ENCODE measurements at places on chromosomes 5 and 9.
A peak's percentile ranks its signal among the peaks of the same experiment; 100 is the strongest.

GRCh38 chr5:9713959-9714586, 83.9 kb upstream of the TAS2R1 start:
- no peak for DNase-seq

DNA sequence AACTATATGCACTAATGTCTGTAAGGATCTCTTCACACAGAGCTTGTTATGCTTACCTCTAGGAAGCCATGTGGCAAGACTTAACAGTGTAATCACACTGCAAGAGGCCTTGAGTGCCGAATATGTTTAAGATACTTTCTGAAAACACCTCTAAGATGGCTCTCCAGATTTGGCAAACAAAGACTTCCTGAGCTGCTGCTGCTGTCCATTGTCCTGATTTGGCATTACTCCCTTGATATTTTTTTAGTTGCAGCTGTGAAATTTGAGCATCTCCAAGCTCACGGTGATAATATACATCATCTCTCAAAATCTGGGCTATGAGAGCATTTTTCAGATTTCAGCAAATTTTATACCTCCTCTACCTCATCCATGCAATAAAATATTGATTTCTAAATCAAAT, 384.5 kb upstream of the CDH6 start:
- no peak for DNase-seq

DNA sequence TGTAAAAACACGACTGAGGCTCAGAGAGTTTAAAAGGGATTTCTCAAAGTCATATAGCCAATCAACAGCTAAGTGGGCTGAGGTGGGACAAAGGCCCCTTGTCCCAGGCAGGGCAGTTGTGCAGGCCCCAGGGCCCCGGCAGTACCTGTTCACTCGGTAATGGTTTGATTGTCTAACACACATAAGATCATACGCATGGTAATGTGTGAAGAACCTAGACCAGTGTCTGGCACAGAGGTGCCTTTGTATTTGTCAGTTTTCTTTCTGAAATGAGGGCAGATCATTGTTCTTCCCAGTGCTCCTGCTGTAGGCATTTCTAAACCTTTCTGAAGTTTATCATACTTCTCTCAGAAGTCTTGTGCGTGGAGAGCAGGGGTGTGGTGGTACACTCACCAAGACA, 66.8 kb downstream of the IPPK start:
- DNase-seq: no peak

- DNase-seq: no peak
Observed at GRCh38 chr5:14342306-14342705, 199.2 kb downstream of the TRIO start.

DNA sequence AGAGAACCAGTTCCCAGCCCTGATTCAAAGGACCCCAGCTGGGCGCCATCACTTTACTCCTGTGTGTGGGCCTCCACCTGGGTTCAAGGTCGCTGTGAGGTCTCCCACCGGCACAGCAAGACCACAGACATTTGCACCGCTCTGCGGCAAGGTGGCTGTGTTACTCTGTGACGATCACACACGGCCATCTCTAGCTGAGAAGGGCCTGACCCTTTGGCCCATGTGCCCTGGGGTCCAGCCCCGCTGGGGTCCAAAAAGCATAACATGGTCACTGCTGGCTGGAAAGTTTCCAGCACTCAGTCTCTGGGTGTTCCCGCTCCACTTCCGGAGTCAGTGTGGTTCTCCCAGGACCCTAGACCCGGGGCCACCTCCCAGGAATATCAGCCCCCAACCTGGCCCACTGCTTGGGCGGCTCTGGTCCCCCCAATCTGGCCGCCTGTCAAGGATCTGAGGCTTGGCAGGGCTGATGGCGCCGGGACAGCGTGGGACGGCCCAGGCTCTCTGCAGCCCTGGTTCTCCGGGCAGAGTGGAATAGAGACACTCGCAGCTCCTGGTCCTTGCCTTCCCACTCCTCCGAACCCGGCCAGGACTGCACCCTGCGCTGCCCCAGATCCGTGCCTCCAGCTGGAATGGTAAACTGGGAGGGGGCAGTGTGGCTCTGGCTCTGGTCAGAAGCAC, 3.9 kb upstream of the LMX1B start:
- DNase-seq: no peak

- no peak for DNase-seq
Observed at GRCh38 chr5:151496041-151496484, 48.7 kb downstream of the SLC36A1 start.

GRCh38 chr9:111074395-111074794, 36.1 kb upstream of the LPAR1 start:
- DNase-seq: no peak

DNA sequence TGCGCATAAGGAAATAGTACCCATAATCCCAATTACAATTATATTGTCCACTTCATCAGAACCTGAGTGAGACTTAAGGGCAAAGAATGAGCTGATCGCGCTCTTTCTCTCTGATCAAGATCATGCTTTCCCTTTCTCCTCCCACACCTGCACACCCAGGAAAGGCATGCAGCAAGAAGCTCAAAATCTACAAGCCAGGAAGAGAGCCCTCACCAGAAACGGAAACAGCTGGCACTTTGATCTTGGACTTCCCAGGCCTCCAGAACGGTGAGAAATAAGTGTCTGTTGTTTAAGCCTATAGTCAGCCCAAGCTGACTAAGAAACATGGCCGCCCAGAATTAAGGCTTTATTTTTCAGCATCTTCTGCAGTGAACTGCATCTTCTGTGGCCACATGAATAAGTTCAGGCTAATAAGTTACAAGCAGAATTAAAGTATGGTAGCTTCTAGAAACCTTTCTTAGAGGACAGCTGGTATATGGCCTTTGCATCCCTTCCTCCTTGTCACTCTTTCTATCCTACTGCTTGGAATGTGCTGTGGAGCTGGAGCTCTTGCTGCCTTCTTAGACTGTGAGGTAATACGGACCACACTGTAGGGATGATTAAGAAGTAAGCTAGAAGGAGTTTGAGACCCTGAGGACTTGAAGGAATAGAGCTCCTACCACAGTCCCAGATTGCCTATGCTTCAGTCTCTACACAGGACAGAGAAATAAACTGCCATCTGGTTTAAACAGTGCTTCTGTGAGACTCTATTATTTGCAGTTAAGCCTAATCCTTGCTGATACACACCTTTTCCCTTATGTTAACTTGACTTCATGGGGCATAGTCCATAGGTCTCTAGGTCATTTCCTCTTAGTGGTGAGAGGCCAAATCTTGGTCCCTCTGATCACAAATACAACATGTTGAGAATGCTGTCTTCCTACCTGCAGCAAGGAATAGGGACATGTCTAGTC, 17.2 kb downstream of the OR2S2 start:
- peak; percentile 6 for DNase-seq

All from effector CD4-positive, alpha-beta T cell (primary cell).